ENCODE measurements at places on chromosomes 5 and 9.
A peak's percentile ranks its signal among the peaks of the same experiment; 100 is the strongest.

DNA sequence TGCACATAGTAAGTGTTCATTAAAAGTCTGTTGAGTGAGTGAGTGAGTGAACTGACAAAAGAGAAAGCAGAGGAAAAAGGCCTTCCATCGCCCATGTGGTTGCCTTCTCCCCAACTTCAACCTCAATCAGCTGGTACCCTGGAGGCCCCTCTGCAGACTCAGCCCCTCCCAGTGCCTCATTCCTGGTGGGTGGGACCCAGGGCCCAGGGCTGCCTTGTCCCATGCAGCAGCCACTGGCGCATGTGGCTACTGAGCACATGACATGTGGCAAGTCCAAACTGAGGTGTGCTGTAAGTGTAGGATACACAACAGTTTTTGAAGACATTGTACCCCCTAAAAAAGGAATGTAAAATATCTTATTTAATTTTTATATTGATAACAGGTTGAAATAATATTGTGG lies 29.6 kb downstream of the NDUFA8 start:
- H3K4me3 ChIP-seq: no peak overlapping the region
- DNase-seq: no peak

DNA sequence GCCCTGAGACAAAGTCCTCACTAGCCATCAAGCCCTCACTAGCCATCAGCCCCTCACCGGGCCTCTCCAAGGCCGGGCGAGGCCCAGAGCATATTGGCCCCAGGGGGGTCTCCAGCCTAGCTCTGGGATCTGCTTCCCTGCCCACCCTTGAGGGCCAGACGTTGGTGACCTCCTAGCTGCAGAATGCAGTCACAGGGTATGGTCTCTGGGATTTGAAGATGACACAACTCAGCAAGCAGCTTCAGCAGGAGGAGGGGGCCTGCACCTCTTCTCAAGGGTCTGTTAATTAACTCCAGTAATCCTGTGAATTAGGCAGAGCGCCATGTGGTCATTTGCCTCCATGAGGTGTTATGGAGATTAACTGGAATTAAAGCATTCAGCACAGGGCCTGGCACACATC lies 116.9 kb upstream of the SPOCK1 start:
- no peak overlapping the region for H3K4me3 ChIP-seq
- DNase-seq: no peak
- H3K36me3 ChIP-seq: no peaks in the 10 kb centered on the region
- no peaks in the 10 kb centered on the region for H3K27me3 ChIP-seq
- H3K4me1 ChIP-seq: no peaks in the 10 kb centered on the region

DNA sequence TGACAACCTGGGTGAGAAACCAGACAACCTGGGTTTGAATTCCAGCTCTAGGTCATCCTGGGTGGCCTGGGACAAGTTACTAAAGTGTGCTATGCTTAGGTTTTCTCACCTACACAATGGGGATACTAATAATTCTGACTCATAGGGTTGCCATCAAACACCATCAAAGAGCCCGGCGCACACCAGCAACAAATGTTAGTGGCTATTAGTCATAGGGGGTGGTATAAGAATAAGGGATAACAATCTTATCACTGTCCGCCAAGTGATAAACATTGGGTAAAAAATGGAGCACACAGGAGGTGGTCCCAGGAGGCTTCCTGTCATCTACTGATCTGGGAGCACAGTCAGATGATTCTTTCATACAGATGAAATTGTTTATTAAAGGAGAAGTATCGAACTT lies 61.4 kb upstream of the AFAP1L1 start:
- H3K36me3 ChIP-seq: no peaks in the 10 kb centered on the region
- H3K27ac ChIP-seq: no peak overlapping the region
- peaks cover 6% of the 10 kb centered on the region for H3K27me3 ChIP-seq
- DNase-seq: no peak
- no peak overlapping the region for H3K4me3 ChIP-seq

GRCh38 chr5:51811883-51812471 lies 428.7 kb downstream of the ISL1 start:
- H3K27ac ChIP-seq: no peak overlapping the region
- H3K4me3 ChIP-seq: no peak overlapping the region
- no peaks in the 10 kb centered on the region for H3K36me3 ChIP-seq
- no peak for DNase-seq
- no peaks in the 10 kb centered on the region for H3K4me1 ChIP-seq

DNA sequence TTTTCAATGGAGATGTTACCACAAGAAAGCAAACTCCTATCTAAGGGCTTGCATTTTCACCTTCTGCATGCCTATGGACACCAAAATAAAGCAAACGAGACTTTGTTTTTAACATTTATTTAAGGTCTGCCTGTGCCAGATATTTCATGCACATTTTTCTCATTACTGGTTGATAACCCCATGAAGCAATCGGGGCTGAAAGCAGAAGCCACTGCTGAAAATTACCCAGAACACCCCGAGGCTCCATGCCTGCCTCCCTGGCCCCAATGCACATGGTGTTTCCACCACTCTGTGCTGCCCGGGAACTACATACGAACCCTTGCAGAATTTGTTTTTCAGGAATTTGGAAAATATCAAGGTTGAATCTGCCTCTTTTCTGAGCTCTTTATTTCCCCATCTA lies 240.1 kb downstream of the NR2F1-AS1 start:
- H3K36me3 ChIP-seq: no peaks in the 10 kb centered on the region
- H3K27me3 ChIP-seq: no peaks in the 10 kb centered on the region
- no peak overlapping the region for H3K27ac ChIP-seq
- no peaks in the 10 kb centered on the region for H3K4me1 ChIP-seq
- no peak for DNase-seq

GRCh38 chr9:34664281-34665066 lies 2.0 kb upstream of the CCL27 start:
- no peaks in the 10 kb centered on the region for H3K27me3 ChIP-seq
- H3K4me1 ChIP-seq: peaks cover 18% of the 10 kb centered on the region
- peak overlapping the region; percentile 48 for H3K4me3 ChIP-seq
- peak; percentile 88 for DNase-seq
- peaks cover 14% of the 10 kb centered on the region for H3K36me3 ChIP-seq
- peak overlapping the region; percentile 60 for H3K27ac ChIP-seq

DNA sequence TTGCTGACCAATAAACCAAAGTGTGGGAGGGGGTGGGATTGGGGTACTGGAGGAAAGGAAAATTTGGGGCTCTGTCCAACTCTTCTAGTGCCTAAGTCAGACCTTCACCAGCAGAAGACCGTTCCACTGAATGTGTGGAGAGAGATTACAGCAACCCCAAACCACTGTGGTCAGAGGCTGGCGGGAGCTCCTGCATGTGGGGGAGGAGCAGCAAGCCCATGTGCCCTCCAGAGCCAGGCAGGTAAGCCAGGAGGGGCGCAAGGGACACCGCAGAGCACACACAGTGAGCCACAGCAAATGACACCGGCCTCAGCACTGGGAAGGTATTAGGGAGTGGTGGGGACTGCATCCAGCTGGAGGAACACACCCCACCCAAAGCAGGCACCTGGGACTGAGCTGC lies 62.9 kb downstream of the SMIM23 start:
- no peak for DNase-seq
- H3K4me3 ChIP-seq: no peak overlapping the region
- no peaks in the 10 kb centered on the region for H3K27me3 ChIP-seq

DNA sequence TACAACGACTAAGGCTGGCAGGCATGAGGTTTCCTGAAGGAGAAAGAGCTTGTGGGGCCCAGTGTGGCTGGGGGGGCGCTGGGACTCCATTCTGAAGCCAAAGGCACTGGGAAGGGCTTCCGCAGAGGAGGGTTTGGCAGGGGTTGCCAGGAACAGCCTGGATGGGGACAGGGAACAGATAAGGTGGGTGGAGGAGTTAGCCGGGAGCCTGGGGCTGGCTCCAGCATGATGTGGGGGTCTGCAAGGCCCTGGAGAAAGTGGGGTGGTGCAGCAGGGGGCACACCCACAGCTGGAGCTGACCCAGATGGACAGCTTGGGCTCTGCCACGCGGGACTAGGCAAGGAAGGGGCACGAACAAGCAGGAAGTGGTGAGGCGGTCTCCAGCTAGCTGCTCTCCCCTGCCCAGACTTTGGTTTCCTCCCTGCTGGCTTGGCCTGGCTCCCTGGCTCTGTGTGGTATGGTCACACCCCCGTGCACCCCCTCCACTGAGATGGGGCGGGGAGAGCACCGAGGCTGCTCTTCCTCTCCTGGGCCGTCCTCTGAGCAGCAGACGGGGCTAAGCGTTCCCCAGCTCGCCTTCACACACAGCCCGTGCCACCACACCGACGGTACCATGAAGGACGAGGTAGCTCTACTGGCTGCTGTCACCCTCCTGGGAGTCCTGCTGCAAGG lies at the start of gene LTC4S:
TSS of gene LTC4S (plus strand) at position 519 of the 672 bp plus-strand sequence. CDS start at position 614, 95 bp downstream.
- H3K4me3 ChIP-seq: no peak within 1 kb of the TSS
- H3K27me3 ChIP-seq: no peaks in the 10 kb centered on the region
- no peak within 1 kb of the TSS for H3K27ac ChIP-seq

DNA sequence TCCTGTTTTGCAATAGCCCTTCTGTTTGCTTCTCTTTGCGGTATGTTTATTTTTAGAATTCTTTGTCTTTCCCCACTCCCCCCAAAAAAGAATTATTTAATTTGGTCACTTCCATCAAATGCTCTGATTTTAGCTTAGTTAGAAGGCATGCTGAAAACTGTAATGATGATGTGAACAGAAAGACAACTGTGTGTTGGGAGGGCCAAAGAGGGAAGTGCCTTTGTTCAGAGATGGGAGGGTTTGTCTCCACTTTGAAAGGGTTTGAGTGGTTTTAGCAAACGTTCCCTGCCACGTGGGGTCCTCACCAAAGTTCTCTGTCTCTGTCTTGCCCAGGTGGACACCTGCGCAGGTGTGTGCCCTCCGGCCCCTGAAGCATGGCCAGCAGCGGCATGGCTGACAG lies 41.9 kb downstream of the SYK start:
- peaks cover 7% of the 10 kb centered on the region for H3K4me1 ChIP-seq
- H3K27me3 ChIP-seq: no peaks in the 10 kb centered on the region
- no peak overlapping the region for H3K27ac ChIP-seq
- DNase-seq: no peak
- H3K36me3 ChIP-seq: peaks cover 34% of the 10 kb centered on the region

DNA sequence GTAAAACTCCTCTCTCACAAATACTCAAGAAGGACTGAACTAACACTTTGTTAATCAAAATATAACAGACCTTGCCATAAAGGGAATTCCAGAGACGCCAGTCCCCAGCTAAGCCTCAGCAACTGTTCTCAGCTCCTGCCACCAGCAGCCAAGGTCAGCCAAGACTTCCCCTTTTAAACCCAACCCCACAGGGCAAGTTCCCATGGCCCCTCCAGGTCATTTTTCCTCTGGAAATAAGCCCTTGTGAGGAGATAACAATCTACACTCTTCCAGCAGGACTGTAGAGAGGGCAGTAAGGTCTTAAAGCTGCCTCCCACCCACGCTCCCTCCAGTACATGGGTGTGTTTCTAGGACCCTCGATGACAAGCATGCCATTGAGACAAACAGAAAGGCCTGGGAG lies 78.3 kb downstream of the DPYSL3 start:
- no peak overlapping the region for H3K27ac ChIP-seq
- H3K4me3 ChIP-seq: no peak overlapping the region
- no peaks in the 10 kb centered on the region for H3K27me3 ChIP-seq
- no peaks in the 10 kb centered on the region for H3K36me3 ChIP-seq
- no peaks in the 10 kb centered on the region for H3K4me1 ChIP-seq

- H3K36me3 ChIP-seq: no peaks in the 10 kb centered on the region
- no peak for DNase-seq
These were observed 238.8 kb downstream of the GADD45G start for GRCh38 chr9:89843591-89843990.

GRCh38 chr5:137997726-137998213 lies 35.1 kb downstream of the FAM13B start:
- peak; percentile 31 for DNase-seq
- peaks cover 14% of the 10 kb centered on the region for H3K36me3 ChIP-seq
- no peaks in the 10 kb centered on the region for H3K27me3 ChIP-seq

GRCh38 chr9:131731644-131732043 lies 8.2 kb downstream of the RAPGEF1 start:
- no peaks in the 10 kb centered on the region for H3K27me3 ChIP-seq
- H3K36me3 ChIP-seq: peaks cover 6% of the 10 kb centered on the region
- H3K27ac ChIP-seq: no peak overlapping the region
- H3K4me3 ChIP-seq: no peak overlapping the region
- H3K4me1 ChIP-seq: peaks cover 15% of the 10 kb centered on the region

- no peaks in the 10 kb centered on the region for H3K4me1 ChIP-seq
- H3K4me3 ChIP-seq: no peak overlapping the region
- no peak for DNase-seq
- peaks cover 89% of the 10 kb centered on the region for H3K36me3 ChIP-seq
These were observed 33.3 kb downstream of the PUM3 start for GRCh38 chr9:2810420-2811075.

DNA sequence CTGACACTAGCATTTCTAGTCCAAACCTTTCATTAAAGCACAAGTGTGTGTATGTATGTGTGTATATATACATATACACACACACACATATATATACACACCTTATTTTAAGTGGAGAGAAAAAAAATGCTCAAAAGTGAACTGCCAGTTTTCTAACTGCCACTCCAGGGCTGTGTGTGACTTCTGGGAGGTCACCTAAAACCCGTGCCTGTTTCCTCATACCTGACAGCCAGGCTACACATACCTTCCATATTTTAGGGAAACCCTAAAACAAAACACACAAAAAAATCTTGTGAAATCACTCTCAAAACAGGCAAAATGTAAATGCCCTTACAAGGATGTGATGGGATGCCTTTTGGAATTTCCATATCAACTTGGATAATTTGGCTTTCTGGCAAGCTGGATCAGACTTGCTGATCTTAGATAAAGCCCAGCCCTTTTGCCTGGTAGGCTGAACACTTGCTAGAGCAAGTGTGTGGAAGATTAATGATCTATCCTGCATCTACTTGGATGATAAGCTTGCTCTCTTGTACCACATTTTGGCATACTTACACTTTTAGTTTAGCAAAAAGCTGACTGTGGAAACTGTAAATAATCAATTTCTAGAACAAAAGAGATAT lies 127.8 kb downstream of the GNAQ start:
- peaks cover 64% of the 10 kb centered on the region for H3K4me1 ChIP-seq
- H3K27ac ChIP-seq: peak overlapping the region; percentile 64
- no peak for DNase-seq
- peaks cover 24% of the 10 kb centered on the region for H3K36me3 ChIP-seq
- no peak overlapping the region for H3K4me3 ChIP-seq

DNA sequence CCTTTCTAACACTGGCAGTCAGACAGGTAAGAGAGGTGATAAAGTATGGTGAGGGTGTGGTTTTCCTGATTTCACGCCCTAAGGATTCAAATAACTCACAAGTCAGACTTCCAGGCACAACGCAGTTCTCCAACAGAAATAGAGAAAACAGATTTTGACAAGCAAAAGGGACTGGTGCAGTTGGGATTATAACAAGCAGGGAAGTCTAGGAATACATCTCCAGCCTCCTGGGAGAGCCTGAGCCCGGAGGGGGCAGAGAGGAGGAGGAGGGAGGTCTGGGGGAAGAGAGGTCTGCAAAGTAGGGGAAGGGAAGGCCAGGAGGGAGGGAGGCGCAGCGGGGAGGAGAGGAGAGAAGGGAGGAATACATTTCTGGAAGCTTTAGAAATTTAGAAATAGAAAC lies 1.6 kb downstream of the CMBL start:
- H3K27ac ChIP-seq: peak overlapping the region; percentile 91
- DNase-seq: no peak
- peaks cover 31% of the 10 kb centered on the region for H3K36me3 ChIP-seq
- H3K27me3 ChIP-seq: no peaks in the 10 kb centered on the region
- H3K4me3 ChIP-seq: peak overlapping the region; percentile 78
- peaks cover 71% of the 10 kb centered on the region for H3K4me1 ChIP-seq
